ENCODE measurements at places on chromosomes 7 and 10.
A peak's percentile ranks its signal among the peaks of the same experiment; 100 is the strongest.

- no peak for DNase-seq
Observed at GRCh38 chr10:67669978-67670377, 26.0 kb downstream of the CTNNA3 start.

DNA sequence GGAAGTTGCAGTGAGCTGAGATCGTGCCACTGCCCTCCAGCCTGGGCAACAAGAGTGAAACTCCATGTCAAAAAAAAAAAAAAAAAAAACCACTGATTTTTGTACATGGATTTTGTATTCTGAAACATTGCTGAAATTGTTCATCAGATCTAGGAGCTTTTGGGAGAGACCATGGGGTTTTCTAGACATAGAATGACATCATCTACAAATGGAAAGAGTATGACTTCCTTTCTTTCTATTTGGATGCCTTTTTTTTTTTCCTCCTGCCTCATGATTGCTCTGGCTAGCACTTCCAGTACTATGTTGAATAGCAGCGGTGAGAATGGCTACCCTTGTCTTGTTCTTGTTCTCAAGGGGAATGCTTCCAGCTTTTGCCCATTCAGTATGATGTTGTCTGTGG is 89.1 kb downstream of the ANLN start:
- DNase-seq: no peak

DNA sequence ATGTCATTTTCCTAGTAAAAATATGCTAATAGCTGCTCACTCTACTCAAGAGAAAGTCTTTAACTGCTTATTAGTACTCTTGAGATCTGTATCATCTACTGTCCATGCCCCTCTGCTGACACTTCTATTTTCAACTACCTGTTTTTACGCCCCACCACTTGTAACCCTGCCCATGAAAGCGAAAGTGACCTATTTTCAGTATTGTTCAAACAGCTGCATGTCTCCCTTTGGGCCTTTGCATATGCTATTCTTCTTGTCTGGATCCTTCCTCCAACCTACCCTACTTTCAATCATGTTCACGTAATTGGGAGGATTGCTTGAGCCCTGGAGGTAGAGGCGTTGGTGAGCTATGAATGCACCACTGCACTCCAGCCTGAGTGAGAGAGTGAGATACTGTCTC is 1481.3 kb downstream of the GATA3 start:
- DNase-seq: no peak

GRCh38 chr7:5656233-5656632 is 125.2 kb downstream of the RNF216 start:
- no peak for DNase-seq

DNA sequence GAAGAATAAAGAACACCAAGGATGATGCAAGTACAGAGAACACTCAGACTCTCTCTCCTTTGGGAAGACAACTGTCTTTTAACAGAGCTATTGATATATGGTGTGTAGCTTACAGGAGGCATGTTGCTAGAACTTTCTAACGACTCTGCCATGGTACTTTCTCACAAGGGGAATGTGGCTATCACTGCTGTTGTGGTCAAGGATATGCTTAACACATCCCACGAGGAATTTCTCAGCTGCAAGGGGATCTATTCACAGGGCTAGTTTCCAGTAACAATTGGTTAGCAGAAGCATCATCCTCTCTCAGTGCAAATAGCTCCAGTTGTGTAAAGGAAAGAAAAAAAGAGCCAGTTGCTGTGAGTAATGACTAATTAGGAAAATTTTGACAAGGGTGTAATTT is 826.0 kb downstream of the SORCS1 start:
- no peak for DNase-seq

DNA sequence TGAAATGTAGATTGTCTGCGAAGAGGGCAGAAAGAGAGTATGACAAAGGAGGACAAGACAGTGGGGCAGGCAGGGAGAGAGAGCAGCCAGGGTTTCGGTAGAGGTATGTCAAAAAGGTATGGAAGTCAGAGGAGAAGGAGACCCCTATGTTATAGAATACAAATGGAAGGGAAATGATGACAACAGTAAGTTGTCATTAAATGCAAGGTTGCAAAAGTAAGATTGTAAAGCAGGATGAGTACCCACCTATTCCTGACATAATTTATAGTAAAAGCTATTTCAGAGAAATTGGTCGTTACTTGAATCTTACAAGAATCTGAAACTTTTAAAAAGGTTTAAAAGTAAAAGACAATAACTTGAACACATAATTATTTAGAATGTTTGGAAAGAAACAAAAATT is 126.3 kb downstream of the CFTR start:
- no peak for DNase-seq

- DNase-seq: no peak
Observed at GRCh38 chr7:21747806-21748205, 197.9 kb downstream of the CDCA7L start.

DNA sequence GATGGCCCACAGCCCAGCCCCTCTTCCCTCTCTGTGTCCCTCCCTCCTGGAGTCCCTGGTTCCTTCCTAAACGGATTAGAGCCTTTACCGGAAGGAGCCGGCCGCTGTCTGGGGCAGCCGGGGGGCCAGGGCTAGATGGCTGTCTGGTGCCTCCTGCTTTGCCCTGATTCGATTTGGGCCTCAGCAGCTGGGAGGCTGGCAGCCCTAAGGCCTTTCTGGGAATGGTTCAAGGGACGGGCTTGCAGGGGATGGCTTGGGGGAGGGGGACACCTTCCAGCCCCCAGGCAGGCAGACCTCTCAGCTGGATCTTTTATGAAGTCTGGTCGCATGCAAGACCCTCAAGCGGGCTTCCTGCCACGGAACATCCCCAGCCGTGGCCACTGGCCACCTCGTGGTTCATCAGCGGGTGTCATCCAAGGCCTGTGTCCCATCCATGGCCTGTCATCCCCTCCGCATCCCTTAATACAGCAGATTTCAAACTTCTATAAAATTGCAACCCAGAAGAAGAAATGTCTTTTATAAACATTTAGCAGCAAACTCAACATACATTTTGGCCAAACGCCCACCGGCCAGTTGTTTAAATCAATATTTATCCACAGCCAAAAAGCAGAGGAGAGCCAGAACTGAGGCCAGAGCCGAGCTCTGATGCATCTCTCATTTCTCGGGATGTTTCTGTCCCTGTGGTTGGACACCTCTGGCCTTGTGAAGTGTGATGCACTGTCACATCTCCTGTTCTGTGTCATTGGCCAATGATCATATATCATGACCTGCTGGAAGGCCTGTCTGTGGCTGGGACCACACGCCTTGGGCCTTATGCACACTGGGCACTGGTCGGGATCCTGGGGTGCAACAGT is 52.0 kb downstream of the GTF2IRD1 start:
- no peak for DNase-seq

DNA sequence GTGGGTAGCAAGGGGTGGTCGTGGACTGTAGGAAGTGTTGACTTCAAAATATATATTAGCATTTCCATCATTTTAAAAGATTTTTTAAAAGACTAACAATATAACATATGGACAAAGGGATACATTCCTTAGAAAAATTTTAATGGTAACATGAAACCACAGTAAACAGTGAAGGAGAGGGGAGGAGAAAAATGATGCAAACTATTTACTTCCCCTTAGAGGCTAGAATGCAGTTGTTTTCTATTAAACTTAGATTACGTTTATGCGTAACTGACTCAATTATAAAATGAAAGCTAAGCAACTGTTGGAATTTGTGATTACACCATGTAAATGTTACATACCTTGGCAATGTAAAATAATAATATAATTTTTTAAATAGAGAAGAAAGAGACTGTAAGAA is 41.3 kb downstream of the CALD1 start:
- no peak for DNase-seq

DNA sequence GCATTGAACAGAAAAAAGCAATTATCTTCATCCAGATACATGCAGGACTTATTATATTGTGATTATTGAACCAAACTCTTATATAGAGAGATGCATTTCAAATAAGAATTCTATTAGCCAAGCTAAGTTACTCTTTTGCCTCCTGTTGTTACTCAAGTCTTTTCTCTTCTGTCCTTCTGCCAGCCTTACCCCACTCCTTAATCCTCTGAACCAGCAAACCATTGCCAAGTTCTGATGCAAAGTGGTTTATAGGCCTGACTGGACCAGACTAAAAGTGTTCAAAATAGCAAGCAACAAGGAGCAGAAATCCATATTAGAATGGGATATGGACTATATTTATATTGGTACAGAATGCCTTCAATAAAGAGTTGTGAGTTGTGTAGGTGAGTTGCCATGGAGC is 2.2 kb upstream of the SLC26A4 start:
- no peak for DNase-seq

GRCh38 chr10:110834629-110835301 is 37.0 kb upstream of the PDCD4 start:
- DNase-seq: no peak

GRCh38 chr10:132368881-132369635 is 27.9 kb upstream of the PWWP2B start:
- DNase-seq: no peak

- DNase-seq: no peak
Observed at GRCh38 chr7:82722946-82723345, 279.4 kb upstream of the CACNA2D1 start.

GRCh38 chr7:157465891-157466866 is 129.4 kb downstream of the DNAJB6 start:
- DNase-seq: no peak

DNA sequence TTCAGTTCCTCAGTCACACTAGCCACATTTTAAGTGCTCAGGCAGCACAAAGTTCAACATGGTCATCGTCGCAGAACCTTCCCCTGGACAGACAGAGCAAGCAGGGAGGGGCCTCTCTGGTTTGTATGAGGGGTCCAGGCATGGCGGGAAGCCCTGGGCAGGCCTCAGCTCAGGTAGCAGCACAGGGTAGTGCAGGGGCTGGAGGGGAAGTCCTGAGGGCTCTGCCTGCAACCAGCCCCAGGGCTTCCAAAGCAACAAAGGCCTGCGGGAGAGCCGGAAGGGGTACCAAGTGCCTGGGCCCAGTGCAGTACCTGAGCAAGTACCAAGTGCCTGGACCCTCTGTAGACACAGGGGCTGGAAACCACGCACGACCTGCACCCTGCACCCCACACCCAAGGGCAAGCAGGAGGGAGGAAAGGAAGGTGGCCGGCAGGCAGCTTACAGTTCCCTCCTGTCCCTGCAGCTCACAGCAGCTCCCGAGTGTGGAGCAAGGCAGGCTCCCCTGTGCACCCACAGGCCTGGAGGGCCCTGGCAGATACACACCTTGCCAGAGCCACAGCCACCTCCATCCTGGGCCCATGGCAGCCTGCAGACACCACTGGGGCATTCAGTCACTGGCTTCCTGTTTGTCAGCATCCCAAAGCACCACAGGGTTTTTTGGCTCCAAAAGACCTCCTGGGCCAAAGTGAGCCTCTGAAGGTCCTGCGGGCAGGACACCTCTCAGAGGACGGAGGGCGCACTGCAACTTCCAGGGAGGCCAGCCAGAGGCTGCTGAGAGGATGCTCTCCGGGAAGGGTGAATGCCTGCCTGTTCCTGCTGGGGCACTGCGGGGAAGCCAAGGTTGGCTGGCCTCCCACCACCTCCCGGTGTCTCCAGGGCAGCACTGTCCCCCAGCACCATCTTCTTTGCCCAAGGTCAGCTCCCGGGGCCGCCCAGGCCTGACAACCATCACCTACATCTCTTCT is 6.5 kb upstream of the RET start:
- DNase-seq: no peak

DNA sequence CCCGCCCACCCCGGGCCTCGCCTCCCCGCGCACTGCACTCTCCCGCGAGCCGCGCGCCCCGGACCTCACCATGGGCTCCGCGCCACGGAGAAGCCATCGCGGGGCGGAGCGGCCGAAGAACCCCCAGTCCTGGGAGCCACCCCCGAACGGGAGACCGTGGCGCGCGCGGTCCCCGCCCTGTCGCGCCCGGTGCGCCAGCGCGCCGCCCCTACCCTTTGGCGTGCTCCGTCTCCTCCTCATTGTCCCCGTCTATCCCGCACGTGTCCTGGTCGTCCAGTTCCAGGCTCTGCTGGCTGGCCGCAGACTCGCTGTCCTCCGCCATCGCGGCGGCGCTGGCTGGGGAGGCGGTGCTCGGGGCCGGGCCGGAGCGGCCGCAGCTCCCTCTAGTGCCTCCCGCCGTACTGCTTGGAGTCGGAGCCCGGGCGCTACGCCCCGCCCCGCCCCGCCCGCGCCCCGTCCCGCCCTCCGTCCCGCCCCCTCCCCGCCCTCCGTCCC is at the start of gene NMT2:
Gene NMT2 (minus strand): TSS at position 403 of the 495 bp plus-strand sequence. CDS start 81 bp downstream, at position 322.
- no peak for DNase-seq

- no peak for DNase-seq
Observed at GRCh38 chr10:124245191-124245590, 151.8 kb upstream of the CHST15 start.

DNA sequence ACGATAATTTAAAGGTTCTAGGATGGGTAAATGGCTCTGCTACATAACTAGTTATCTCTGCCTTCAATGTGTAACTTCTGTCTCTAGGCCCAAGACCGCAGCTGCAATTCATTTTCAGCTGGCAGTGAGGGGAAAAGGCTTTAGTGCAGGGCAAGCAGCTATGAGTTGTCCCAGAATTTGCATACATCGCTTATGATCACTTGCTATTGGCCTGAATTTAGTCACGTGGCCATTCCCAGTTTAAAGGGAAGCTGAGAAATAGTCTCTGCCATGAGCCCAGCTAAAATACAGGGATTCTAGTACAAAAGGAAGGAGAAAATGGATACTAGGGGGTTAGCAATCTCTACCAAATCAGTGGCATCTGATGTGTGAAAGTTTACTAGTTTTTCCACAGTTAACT is 145.8 kb upstream of the IMMP2L start:
- DNase-seq: no peak

DNA sequence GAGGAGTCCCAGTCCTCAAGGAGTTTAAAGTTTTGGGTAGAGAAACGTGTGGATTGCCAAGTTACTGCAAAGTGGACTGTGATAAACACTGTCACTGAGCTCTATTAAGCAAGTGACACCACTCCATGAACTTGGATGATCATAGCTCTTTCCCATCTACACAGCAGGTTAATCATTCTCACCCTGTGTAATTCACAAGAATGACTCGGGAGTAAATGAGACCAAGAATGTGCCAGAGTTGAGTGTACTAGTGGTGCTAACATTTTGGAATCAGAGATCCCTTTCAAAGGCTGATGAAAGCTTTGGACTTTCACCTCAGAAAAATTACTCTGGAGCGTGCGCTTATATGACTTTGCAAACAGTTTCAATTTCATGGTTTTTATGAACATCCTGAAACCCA is 80.8 kb downstream of the RBM20 start:
- DNase-seq: no peak

GRCh38 chr7:45646996-45647825 is 73.0 kb downstream of the ADCY1 start:
- DNase-seq: no peak

GRCh38 chr7:29987811-29988317 is 1.7 kb downstream of the SCRN1 start:
- DNase-seq: no peak

- DNase-seq: no peak
Observed at GRCh38 chr10:64036321-64036930, 515.2 kb downstream of the REEP3 start.

GRCh38 chr10:47370878-47371277 is 13.2 kb downstream of the ZNF488 start:
- DNase-seq: no peak

DNA sequence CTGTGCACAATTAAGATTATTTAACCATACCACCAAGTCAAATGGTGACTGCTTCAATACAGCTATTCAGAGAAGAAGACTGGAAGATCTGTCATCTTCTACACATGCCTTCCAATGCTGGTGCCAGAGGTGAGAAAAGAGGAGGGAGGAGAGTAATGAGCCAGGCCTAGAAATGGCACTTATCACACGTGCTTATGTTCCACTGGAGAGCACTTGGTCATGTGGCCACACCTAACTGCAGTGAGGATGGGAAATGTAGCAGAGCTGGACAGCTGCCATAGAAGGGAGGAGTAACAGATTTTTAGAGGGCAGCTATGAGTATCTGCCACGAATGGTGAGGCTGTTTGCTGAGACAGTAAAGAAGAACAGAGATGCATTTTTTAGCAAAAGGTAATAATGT is 77.1 kb downstream of the MPLKIP start:
- no peak for DNase-seq

GRCh38 chr7:127239814-127240213 is 12.9 kb downstream of the GRM8 start:
- peak; percentile 3 for DNase-seq

Measured in activated CD4-positive, alpha-beta T cell treated with anti-CD3 and anti-CD28 coated beads, Interleukin-2, amount 50 U/mL, for 48 hours (primary cell).